ENCODE measurements at places on chromosomes 3 and 15. TPM values are rescaled to one million over a fixed set of nuclear protein-coding genes. Genes with fewer than 3 reads are reported as not detected.

DNA sequence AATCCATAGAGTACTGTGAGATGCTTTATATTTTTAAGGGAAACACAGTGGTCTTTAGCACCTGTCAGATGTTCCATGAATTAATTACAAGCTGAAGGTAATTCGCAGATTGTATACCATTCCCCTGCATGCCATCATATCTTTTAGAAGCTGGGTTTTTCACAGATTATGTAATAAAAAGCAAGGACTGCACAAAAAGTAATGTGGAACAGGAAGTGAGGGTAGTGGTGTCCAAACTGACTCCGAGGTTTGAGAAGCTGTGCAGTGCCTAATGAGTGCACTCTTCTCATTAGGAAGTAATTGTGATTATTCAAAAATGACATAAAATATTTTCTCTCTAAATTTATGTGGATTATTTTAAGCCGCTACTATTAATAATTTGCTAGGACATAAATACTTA is 123.2 kb downstream of the GOLIM4 start:
- no peak for DNase-seq
- no peak overlapping the region for H3K4me3 ChIP-seq
- H3K36me3 ChIP-seq, result no peaks in the 10 kb centered on the region
- no peaks in the 10 kb centered on the region for H3K27me3 ChIP-seq
- no peak overlapping the region for H3K27ac ChIP-seq
- H3K4me1 ChIP-seq, result no peaks in the 10 kb centered on the region

Gene STRIT1
- not detected for total RNA-seq

DNA sequence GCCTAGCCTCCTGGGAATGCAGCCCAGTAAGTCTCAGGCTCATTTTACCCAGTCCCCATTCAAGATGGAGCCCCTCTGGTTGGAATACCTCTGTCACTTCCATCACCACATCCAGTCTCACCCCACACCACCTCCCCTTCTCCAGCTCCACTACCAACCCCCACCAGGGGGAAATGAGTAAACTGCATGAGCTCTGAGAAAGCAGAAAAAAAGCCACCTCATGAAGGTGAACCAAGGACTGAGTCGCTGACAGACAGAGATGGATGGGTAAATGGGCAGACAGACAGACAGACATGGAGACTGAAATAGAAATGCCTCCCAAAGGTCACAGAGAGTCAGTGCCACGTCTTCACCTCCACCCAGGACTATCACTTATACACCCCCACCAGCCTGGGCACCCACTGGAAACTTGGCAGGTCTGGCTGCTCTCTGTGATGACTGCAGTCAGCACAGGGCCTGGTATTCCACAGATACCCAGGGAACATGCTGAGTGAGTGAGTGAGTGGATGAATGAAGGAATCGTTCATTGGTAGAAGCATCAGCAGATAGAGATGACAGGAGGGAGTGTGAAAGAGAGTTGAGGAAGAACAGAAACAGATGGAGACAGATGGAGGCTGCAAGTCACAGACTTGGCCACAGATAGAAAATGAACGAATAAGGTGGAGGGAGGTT is 4.9 kb upstream of the LOXL1 start:
- no peak for DNase-seq
- peaks cover 36% of the 10 kb centered on the region for H3K36me3 ChIP-seq
- peaks cover 81% of the 10 kb centered on the region for H3K4me1 ChIP-seq
- peak overlapping the region; percentile 96 for H3K27ac ChIP-seq

Gene KLHL40
- total RNA-seq, result not detected

DNA sequence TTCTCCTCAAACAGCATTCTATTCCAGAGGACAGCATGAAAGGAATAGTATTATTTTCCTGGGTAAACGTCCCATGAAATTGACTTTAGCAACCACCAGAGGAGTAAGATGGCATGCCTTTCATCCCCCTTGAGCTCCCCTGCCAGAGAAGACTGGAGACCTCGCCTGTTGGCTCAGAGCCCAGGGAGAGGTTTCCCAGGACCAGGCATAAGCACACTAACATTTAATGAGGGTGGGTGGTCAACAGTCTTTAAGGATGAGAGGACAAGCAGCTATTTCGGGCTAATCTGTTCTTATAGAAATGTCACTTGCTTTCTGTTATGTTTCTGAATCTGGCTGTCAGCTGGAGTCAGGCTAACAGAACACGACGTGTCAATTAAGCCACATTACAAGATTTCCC is 390.5 kb downstream of the GABRG3 start:
- no peaks in the 10 kb centered on the region for H3K27me3 ChIP-seq
- no peaks in the 10 kb centered on the region for H3K4me1 ChIP-seq
- H3K27ac ChIP-seq, result no peak overlapping the region

Gene HSPBAP1
- 1.6 TPM for total RNA-seq

Gene C2CD4A
- not detected for total RNA-seq

All from HFFc6 (cell line).